DMS 273 treated with DMSO at 0.1 percent for 48 hours (cell line): ENCODE measurements at places on chromosomes 2 and 18.
A peak's percentile ranks its signal among the peaks of the same experiment; 100 is the strongest.

DNA sequence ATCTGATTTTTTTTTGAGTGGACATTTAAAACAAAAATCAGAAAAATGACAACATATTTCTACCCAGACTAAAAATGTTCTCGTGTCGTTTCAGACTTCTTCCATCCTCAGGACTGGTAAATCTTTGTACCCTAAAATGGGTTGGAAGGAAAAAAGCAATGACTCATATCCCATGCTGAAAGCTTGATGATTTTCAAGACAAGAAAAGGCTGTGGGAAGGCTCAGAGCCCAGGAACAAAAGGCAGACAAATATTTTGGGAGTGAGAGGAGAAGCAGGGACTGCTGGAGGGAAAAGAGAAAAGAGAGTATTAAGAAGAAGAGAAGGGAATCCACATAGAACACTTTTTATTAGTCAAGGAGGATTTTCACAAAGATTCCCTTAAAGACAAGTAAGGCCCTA lies 77.1 kb upstream of the CTAGE1 start:
- no peak for DNase-seq

GRCh38 chr2:106159866-106160785 lies 34.0 kb downstream of the UXS1 start:
- no peak for DNase-seq

DNA sequence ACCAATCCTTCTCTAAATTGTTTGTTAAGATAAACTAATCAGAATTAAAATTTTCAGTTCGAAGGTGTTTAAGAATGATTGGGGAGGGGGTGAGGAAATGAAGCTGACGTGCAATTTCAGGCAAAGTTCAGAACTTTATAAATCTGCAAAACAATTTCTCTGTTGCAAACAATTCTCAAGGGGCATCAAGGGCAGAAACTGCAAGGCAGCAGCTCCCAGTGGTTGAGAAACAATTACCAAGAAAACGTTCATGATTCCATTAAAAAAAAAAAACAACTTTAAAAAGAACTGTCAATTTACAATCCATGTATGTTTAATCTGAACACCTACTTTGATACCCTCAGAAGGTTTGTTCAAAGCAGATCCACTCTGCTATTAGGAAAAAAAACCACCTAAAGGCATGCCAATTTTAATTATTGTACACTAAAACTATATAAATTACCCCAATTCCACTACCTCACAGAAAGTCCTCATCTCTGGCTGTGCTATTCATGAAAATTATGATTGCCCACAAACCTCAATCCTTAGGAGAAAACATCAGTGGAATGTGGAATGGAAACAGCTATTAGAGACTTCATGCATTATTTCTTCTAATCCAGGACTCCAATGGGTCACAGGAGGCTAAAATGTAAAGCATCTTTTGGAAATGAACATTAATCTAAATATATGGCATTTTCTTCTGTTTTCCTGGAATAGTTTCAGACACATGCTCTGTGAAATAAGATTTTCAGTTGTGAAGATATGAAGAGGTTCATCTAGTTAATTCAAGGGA lies 119.9 kb upstream of the ACVR1C start:
- DNase-seq, result no peak

DNA sequence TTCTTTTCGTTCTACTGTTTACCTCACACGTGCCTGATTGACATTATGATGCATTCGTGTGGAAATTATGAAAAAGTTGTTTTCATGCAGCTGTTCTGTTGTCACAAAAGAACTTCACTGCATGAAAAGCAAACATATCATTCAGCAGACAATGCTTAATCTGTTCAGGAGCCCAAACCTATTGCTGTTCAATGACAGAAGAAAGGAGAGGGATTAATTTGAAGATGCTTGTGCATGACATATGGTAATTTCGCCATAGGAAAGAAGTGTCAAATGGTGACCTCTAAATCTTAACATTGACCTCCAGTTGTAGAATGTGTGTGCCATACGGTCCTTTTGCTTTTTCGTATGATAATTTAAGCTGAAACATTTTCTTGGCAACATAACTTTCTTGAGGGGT lies 124.5 kb downstream of the WDR7 start:
- no peak for DNase-seq

DNA sequence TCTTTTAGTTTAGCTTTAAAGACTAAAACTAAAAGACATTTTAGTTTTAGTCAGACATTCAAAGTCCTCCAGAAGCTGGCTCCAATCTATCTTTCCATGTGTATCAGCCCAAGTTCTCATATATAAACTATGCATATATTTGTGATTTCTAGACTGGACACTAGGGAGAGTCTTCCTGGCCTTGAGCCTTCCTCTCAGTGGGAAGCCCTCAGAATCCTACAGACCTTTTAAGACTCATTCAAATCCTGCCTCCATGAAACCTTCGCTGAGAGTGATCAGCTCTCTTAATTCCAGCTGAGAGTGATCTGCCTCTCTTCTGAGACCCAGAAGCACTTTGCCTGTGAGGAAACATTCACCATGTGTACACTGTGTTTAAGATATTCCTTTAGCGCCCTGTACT lies 452.7 kb downstream of the TGIF1 start:
- DNase-seq, result no peak

- no peak for DNase-seq
Observed at GRCh38 chr2:189545418-189545817, 35.2 kb downstream of the SLC40A1 start.

DNA sequence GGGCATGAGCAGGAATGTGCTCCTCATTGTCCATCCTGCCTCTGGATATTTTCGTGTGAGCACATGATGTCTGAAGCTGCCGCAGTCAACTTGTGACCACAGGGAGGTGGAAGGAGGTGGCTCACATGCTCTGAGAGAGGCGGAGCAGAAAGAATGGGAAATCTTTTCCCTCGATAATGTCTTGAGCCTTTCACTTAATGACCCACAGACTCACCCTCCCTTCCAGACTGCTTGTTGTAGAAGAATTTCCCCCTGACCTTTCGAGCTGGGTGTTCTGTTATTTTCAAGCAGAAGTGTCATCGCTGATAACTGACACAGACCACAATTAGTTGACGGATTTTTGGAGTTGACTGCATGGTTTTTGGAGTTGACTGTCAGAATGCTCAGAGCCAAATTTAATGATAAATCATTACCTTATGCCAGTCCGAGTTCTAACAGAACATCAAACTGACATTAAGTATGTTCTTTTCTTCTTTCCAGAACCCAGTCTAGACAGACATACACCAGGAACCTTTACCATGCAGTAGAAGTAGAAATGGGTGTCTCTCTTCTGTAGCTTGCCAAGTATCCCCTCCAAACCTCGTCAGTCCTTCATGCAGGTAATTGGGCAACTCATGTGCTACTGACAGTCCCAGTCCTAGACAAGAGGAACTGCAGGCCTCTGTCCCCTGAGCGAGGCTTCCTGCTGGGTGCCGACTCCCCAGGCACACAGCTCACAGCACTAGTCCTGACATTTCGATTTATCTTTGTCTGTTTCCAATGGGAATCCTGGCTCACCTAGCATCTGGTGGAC lies 29.4 kb upstream of the RTTN start:
- DNase-seq, result no peak

GRCh38 chr2:209694748-209695147 lies 76.9 kb upstream of the UNC80 start:
- no peak for DNase-seq

- peak; percentile 38 for DNase-seq
Observed at GRCh38 chr2:86807468-86808275, 17.0 kb upstream of the CD8A start.

GRCh38 chr2:46390901-46391395 lies 88.4 kb upstream of the TMEM247 start:
- no peak for DNase-seq
